ENCODE measurements at places on chromosomes 3 and 15. TPM values are rescaled to one million over a fixed set of nuclear protein-coding genes. Genes with fewer than 3 reads are reported as not detected.

Gene BUB1B
- total RNA-seq = 5.7 TPM

- no peaks in the 10 kb centered on the region for H3K4me1 ChIP-seq
- no peaks in the 10 kb centered on the region for H3K27me3 ChIP-seq
- H3K4me3 ChIP-seq = no peak overlapping the region
- DNase-seq = no peak
These were observed 142.4 kb downstream of the ZPLD1 start for GRCh38 chr3:102577082-102577789.

- H3K4me3 ChIP-seq = no peak overlapping the region
- H3K27ac ChIP-seq = no peak overlapping the region
- DNase-seq = no peak
- H3K36me3 ChIP-seq = no peaks in the 10 kb centered on the region
These were observed 96.6 kb downstream of the SPRED1 start for GRCh38 chr15:38349251-38349650.

DNA sequence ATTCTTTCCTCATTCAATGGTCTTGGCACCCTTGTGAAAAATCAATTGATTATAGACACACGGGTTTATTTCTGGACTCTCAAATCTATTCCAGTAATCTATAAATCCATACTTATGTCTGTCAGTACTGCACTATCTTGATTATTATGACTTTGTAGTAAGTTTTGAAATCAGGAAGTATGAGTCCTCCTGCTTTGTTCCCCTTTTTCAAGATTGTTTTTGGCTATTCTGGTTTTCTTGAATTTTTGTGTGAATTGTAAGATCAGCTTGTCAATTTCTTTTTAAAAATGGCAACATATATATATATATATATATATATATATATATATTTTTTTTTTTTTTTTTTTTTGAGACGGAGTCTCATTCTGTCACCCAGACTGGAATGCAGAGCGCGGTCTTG, 32.3 kb upstream of the CFAP20DC start:
- H3K4me3 ChIP-seq = no peak overlapping the region
- no peaks in the 10 kb centered on the region for H3K36me3 ChIP-seq
- no peak for DNase-seq
- no peaks in the 10 kb centered on the region for H3K27me3 ChIP-seq

All from esophagus squamous epithelium (tissue), 5 donors.